ENCODE measurements at places on chromosomes 5 and 9.

GRCh38 chr9:2576631-2577030, 45.0 kb upstream of the VLDLR start:
- DNase-seq: no peak

GRCh38 chr9:81893929-81894328, 34.3 kb upstream of the SPATA31D4 start:
- no peak for DNase-seq

DNA sequence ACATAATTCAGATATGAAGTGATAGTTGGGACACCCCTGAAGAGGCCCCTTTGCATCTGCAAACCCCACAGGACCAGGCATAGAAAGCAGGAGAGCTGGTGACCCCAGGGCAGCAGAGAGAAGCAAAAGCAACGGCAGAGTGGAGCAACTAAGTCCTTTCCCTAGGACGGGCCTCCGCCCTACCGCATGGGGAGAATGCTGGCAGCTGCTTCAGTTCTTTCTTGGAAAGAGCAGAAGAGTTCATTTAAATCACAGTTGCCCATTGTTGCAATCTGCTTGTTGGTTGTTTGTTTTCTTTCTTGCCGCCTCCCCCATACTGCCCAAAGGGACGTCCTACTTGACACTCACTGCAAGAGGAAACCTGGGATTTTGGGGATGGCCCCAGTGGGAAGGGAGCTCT, 126.2 kb downstream of the ADAMTS16 start:
- no peak for DNase-seq

DNA sequence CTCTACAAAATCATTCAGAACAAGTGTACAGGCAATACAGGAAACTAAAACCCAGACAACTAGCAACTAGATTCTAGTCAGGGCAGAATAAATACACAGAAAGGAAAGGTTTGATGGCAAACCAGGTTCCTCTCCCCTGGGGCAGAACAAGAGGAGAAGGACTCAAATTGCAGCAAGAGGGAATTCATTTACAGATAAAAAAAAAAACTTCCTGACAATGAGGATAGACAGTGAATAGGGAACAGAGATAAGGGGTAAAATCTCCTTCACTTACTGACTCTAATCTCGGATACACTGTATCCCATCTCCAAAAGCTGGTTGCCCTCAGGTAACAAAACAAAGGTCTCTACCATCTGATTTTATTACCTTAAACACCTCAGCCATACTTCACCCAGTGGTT, 244.0 kb downstream of the SEC61B start:
- DNase-seq: no peak

- DNase-seq: no peak
Measured at GRCh38 chr5:16806711-16807546, 129.2 kb downstream of the MYO10 start.

DNA sequence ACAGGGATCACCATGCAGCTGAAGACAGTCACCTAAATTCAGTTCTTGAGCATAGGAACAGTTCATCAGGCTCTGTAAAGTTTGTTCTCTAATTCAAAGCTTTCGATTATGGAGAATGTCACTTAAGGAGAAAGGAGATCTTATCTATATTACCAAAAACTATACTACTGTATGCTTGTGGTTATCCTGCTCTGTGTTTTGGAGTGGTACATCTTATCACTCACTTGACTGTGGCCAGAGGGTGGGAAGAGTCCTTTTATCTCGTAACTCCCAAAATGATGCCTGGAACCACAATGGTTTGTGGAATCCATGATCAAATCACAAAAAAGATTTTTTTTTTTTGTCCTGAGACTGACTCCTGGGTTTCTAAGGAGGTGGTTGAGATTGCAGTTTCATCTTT, 230.7 kb downstream of the COMMD10 start:
- DNase-seq: no peak

GRCh38 chr5:151056379-151057325, 24.2 kb downstream of the TNIP1 start:
- no peak for DNase-seq

DNA sequence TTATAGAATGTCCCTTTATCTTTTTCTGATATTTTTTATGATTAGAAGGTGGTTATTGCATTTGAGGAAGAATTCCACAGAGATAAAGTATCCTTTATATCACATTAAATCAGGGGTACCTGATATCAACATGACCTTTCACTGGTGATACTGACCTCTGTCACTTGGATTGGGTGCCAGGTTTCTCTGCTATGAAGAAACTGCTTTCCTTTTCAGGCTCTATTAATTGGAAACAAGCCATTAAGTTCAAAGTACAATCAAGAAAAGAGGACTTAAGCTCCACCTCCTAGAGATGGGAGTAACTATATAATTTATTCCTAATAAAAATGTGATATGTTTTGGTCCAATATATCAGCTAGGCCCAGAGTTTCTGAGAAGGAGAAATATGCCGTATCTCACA, 514.6 kb upstream of the TYRP1 start:
- no peak for DNase-seq

DNA sequence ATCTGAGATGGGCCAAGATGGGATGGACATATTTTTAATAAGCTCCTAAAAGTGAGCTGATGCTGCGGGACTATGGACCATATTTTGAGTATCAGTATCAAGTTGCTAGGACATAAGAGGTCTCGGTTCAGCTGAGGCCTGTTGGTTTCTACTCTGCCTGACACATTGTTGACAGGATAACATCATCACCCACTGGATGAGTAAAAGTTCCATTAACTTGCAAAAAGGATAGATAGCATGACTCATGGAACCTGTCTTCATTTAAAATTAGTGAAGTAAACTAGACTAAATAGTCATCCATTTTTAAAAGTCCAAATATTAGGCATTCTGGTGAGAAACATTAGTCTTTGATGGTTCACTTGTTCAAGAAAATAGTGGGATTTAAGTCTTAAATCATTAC, 33.3 kb downstream of the PARP8 start:
- DNase-seq: no peak

GRCh38 chr5:37034955-37035354, 158.4 kb downstream of the NIPBL start:
- DNase-seq: no peak

- DNase-seq: no peak
Measured at GRCh38 chr9:16407617-16408016, 462.9 kb downstream of the BNC2 start.

- no peak for DNase-seq
Measured at GRCh38 chr5:42612750-42613366, 143.8 kb upstream of the CCDC152 start.

- DNase-seq: no peak
Measured at GRCh38 chr9:35627575-35627974, 9.4 kb upstream of the CD72 start.

GRCh38 chr5:66848749-66849641, 252.8 kb downstream of the MAST4 start:
- DNase-seq: no peak

DNA sequence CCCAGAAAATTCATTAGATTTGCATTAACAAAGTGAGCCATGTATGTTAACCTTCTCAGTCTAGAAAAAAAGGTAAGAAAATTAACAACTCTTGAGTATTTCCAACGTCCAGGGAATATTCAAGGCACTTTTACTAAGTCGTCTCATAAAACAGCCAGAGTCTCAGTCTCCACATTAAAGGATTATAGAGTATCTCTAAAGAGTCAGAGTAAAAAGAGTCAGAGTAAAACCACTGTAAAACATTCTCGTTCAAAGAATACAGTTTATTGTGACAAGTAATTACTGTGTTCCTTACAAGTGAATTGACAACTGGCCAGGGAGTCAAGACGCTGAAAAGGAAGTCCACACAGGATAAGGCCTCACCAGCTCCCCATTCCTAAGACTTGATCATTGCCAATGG, 97.2 kb upstream of the ISL1 start:
- no peak for DNase-seq

DNA sequence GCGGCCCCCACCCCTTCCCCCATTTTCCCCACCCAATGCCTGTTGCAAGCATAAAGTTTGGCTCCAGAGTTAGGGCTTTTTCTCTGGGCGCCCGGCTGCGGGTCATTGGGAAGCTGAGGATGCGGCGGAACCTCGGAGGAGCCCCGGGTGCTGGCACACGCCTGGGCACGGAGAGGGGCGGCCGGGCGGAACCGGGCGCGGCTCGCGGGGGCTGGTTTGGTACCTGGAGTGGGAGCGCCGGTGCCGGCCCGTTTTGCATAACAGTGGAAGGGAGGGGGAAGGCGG, 1.2 kb downstream of the PPARGC1B start:
- DNase-seq: no peak

GRCh38 chr5:127203818-127204217, 86.8 kb upstream of the MEGF10 start:
- no peak for DNase-seq

DNA sequence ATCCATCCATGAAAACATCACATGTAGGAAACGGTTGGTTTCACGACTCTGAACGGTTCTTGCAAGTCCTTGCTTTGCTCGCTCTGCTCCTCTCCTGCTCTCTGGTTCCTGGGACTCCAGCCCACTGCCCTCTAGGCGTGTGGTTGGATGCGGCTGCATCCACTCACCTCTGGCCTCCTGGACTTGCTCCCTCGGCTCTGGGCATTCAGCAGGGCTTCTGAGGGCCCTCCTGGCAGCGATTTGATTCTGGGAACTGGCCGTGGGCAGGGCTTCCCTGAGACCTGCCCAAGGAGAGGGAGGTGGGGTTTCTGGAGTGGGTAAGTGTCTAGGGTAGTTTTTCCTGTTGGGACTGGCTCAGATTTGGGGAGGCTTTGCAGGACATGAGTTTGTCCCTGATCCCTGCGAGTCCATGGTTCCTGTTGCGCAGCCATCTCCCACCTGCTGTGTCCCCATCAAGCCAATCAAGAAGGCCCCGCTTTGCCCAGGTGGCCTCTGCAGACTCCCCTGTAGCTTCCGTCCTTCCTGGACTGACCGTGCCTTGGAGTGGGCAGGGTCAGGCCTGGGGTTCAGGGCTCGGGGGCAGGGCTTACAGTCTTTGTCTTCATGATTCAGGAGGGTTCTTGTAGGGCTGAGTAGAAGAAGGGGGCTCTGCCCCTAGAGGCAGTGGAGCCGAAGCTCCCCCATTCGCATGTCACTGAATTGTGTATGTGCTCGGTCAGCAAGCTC, 192.3 kb downstream of the CACNA1B start:
- DNase-seq: no peak

DNA sequence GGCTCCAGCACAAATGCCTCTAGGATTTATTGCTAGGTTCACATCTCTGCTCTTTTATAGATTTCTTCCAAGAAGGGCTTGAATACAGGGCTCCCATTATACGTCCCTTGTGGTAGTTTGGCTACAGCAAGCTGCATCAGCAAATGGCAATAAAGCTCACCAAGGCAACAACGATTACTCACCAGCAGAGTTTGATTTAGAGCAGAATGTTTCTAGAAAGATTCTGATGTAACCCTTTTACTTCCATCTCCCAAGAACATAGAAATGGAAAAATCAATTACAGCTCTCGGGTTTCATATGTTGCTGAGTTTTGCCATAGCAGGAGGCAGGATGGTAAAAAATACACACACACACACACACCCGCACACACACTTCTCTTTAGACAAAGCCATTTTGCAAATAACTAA, 124.2 kb upstream of the TNPO1 start:
- no peak for DNase-seq

DNA sequence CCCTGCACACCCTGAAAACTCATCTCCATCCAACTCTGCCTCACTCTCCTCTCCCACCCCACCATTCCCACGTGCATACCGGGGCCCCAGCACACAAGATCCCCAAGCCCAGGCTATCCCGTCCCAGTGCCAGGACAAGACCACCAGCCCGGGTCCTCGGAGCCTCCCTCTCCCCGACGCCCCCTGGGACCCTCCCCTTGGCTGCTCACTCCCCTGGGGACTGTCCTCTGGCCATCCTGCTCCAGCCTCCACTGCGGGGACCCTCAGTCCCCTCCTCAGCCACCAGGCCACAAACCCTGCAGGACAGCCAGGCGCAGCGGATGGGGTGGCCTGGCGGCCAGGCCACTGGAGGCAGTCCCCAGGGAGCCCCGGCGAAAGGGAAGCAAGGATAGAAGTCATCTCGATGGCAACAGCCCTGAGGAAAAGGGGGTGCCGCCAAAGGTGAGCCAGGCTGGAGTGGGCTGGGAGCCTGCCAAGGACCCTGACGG, 62.8 kb downstream of the C9orf50 start:
- DNase-seq: no peak
